ENCODE measurements at places on chromosomes 2 and 18. TPM values are rescaled to one million over a fixed set of nuclear protein-coding genes. Genes with fewer than 3 reads are reported as not detected.

GRCh38 chr2:23642516-23642915 is 257.5 kb downstream of the KLHL29 start:
- DNase-seq: no peak

DNA sequence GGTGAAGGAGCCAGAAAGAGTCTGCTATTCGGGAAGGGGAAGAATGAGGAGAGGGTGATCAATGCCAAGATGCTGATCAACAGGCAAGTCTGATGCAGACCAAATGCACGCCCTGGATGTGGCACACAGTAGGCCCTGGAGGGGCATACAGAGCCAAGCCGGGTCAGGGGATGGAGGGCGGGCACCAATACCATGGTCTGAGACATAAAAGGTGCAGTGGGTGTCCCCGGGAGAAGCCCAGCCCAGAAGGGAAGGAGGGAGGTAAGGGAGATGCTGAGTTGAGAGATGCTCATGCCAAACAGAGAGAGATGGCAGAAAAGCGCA is 66.6 kb upstream of the ID2 start:
- DNase-seq: no peak

GRCh38 chr18:8643326-8643878 is 34.2 kb downstream of the RAB12 start:
- no peak for DNase-seq

- DNase-seq: no peak
Measured at GRCh38 chr2:188956961-188957360, 17.2 kb upstream of the COL3A1 start.

DNA sequence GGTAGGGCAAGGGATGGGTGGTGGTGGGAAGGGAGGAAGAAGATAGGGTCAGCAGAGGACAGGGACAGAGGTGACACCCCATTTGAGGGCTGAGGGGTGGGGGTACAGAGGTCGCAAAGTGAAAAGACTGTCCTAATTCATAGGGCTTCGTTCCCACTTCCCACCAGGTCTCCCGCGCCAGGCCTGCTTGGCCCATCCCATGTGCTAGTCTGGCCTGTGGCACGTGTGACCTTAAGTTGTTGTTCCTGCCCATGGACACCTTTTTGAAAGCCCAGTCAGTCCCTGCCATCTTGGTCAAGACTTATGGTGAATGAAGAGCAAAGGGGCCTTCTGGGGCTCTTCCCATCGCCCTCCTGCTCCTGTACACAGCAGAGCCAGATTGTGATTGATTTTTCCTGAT is 46.2 kb downstream of the TGOLN2 start:
- no peak for DNase-seq

DNA sequence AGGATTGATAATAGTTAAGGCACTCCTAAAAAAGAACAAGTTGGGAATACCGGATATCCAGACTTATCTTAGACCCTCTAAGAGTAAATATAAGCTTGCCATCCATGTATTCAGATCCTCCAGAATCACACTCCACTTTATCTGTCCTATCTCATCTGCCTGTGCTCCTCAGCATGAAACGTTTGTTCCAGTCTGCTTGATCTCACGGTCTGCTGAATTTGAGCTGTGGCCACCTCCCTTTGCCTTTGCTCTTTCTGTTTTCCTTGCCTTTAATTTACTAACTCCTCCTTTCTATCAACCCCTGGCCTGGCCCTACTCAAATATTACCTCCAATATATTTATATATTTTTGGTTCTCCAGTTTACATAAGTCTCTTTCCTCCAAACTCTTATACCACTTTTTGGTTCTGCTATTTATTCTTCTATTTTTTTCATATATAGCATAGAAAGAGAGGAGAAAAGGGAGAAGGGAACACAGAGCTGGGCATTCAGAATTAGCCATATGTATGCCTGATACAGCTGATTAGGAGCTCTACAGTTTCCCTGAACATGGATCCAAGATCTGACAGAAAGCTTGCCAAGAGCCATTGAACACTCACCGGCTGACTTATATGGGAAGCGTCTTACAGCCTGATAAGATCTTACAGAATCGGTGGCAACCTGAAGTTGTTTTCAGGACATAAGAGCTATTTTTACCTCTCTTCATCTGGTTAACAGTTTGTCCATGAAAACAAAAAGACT is 21.8 kb upstream of the DNAJC27 start:
- no peak for DNase-seq

GRCh38 chr18:41751161-41751560 is 203.9 kb upstream of the PIK3C3 start:
- no peak for DNase-seq

DNA sequence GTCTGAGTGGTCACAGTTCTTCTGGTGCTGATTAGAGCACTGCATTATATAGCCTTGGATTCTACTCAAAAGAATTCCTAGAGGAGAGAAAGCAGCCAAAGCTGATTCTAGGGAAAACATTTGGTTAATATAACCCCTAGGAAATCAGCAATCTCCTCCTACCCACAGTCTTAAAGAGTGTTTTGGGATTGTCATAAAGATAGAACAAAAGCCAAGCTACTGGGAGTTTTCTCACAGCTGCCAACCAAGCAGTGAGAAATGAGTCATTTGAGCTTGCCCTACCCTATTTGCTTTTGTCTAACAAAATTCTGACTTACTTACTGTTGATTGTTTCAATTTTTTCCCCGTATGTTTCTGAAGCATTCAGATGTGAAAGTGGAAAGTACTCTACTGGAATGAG is 469.3 kb downstream of the PLCL1 start:
- peak; percentile 36 for DNase-seq

DNA sequence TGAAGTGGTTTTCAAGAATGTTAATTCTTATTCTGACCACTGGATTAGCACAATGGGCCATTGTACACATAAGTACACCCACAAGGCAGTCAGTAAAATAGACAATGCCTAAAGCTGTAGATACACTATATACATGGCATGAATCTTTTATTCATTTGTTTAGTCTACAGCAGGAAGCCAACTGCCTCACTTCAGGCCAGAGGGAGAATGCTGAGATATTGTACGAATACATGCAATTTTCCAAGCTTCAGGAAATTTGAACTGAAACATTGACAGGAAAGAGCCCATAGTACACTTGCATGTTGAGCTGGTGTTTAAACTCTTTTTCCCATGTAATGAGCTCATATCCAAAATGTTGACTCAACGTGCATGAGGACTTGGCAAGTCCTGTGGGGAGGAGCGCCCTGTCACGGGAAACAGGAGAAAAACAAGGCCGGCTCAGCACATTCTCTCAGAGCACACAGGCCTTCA is 111.6 kb upstream of the CYP1B1 start:
- DNase-seq: peak; percentile 91

- peak; percentile 56 for DNase-seq
Measured at GRCh38 chr2:102735416-102736109, 26.3 kb upstream of the TMEM182 start.

- no peak for DNase-seq
Measured at GRCh38 chr2:202152104-202152715, 79.2 kb downstream of the KIAA2012 start.

GRCh38 chr2:233810385-233810784 is 32.3 kb downstream of the MROH2A start:
- peak; percentile 5 for DNase-seq

- peak; percentile 80 for DNase-seq
Measured at GRCh38 chr2:169716238-169716886, 17.3 kb upstream of the KLHL23 start.

DNA sequence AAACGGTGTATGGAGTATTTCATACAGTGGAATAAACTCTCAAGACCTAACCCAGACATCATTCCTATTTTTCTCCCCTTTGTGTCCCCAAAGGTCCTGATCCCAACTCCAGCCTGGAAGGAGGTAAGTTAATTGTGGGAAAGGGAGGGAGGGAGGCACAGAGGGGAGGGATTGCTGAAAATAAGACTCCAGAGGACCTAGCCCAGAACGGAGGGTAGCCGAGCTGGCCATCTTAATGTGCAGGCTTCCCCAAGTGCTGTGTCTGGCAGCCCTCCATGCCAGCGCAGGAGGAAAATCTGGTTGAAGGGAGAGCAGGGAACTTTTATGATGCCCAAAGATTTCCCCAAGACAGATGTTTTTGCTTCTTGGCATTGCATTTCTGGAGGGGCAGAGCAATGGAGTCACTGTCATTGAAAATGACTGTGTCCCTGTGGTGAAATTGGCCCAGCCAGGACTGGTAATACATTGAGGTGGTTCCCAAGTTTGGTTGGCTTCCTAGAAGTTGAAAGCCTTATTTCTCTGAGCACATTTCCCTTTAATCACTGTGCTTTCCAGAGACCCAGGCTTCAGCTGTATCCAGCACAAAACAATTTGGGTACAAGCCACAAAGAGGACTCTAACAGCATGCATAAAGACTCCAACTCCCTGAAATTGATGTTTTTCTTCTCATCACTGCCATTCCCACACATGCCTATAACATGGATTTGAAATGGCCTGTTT is 202.7 kb downstream of the AGPS start:
- no peak for DNase-seq

GRCh38 chr2:168084288-168084687 is 163.1 kb downstream of the STK39 start:
- no peak for DNase-seq

- no peak for DNase-seq
Measured at GRCh38 chr2:172249986-172250385, 147.3 kb upstream of the DLX2 start.

GRCh38 chr2:110854355-110855081 is 122.1 kb downstream of the ACOXL start:
- no peak for DNase-seq

DNA sequence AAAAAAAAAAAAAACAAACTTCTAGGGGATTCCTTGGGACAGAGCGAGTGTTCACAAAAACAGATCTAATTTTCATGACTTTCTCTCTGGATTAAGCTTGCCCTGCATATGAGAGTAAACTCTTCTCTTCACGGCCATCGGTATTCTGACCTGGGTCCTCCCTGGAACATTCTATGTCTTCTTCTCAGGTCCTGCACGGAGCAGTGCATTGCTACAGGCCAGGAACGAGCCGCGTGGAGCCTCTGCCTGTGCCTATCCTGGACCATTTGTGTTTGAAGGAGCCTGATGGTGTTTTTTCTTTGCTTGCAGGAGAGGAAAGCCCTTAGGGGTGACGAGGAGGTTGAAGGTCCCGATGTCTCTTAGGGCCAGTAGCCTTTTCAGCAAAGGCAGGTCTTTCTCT is 1.8 kb upstream of the OXER1 start:
- DNase-seq: no peak

GRCh38 chr2:141591787-141592186 is 539.0 kb downstream of the LRP1B start:
- DNase-seq: no peak

DNA sequence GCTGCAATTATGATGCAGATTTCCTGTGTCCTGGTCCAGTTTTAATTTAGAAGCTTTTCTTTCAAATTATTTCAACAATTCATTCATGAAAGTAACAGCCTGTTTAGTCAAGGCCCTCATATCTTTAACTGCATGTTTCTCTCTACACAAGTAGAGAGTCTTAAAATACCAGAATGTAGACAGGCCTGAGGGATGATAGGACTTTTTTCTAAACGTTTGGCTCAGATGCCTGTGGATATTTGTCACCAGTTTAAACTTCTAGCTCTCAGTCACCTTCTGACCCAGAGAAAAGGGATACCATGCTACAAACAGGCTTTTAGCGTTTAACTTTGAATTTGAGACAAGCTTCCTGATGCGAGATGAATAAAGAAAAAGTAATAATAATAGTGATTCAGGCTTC is 15.7 kb downstream of the COL5A2 start:
- no peak for DNase-seq

- DNase-seq: no peak
Measured at GRCh38 chr18:58104096-58104495, 60.1 kb downstream of the NEDD4L start.

DNA sequence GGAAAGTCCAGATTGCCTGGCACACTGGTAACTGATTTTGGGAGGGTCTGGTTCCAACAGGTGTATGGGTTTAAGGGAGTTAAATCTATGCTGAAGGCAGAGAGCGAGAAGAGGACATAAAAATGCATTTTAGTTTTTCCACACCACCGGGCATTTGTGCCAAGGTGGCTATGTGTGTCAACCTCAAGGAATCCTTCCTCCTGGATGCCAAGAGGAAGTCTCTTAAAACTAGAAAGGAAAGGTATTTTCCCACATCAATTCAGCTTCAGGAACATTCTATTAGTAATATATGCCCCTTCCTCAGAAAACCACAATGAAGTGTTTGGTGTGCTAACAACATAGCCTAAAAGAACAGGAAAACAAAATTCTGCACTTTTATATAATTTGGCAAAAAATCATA is 5.4 kb upstream of the GAREM1 start:
- DNase-seq: no peak

DNA sequence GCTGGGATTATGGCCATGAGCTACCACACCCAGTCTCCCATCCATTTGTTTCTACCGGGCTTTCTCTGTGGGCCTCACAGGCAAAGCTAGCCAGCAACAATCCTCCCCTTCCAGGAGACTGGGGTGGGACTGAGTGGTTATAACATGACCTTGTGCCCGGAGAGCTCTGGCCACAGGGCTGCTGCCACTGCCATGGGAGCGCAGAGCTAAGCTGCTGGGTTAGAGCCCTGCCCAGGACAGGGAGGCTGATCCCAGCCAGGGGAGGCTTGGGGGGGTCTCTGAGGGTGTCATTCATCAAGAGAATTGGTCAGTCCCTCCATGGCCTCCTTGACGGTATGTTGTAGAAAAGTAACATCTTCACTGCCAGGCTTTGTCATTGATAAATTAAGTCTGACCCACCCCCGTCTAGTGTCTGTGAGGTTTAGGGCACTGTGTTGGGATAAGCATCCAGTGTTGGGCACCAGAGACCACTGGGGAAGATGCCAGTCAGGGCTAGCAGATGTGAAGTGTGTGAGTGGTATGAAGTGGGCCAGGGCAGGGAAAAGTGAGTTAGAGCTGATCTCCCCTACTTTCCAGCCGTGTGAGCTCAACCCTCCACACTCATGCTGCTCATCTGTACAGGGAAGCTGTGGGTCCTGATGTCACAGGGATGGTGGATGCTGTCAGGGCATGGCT is 368.4 kb upstream of the HS6ST1 start:
- DNase-seq: no peak

- no peak for DNase-seq
Measured at GRCh38 chr2:53952519-53952918, 18.3 kb downstream of the PSME4 start.

- DNase-seq: no peak
Measured at GRCh38 chr2:149926149-149926548, 338.6 kb upstream of the MMADHC start.

- DNase-seq: no peak
Measured at GRCh38 chr18:55900380-55900779, 312.4 kb upstream of the TCF4 start.

DNA sequence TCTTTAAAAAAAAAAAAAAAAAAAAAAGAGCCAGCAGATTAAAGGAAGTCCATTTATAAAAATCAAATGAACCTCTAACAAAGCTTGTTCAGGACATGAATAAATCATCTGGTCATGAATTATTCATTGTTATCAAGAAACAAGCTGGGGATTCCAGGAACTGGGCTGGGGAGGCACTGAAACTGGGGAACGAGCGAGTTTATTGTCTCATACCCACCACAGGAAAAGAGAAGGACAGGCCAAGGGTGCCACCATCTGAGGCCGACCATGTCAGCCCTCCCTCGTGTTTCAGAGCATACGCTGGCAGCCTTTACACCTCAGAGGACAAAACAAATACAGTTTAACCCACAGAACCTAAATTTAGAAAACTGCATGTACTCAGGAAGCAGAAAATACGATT is 164.2 kb downstream of the VWC2L start:
- DNase-seq: no peak

GRCh38 chr2:42129487-42129852 is 39.7 kb upstream of the EML4 start:
- DNase-seq: no peak

Gene LYG2
- total RNA-seq: not detected

Gene IL1B
- 1.2 TPM for total RNA-seq

Gene SCYGR8
- total RNA-seq: not detected

Gene ABHD1
- total RNA-seq: not detected

Gene RFX8
- not detected for total RNA-seq

Gene GLI2
- total RNA-seq: 0.87 TPM

Gene SLC25A12
- 24.9 TPM for total RNA-seq

Gene TBR1
- total RNA-seq: not detected

Gene VIL1
- total RNA-seq: not detected

Measured in stomach (tissue), 19 donors.